Ammon's horn (tissue), 1 donor: ENCODE measurements at places on chromosomes 5 and 9.

- DNase-seq, result no peak
These were observed 425.5 kb upstream of the DAB2 start for GRCh38 chr5:39850291-39850690.

DNA sequence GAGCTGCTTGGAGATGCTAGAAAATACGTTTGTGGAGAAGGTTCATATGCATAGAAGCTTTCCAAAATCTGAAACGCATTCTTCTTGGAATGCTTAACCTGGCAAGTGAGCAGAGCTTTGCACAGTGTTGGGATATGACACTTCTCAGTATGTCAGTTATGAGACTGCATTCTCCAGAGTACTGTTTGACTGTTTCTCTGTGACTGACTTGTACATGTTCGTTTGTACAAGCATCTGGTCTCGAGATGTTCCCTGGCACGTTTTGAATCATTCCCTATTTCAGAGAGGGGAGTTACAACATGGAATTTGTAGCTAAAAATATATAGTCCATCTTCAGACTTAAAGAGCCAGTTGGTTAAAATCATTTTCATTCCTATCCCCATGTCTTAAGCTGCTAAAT is 272.4 kb downstream of the ARRDC3 start:
- peak; percentile 36 for DNase-seq

- peak; percentile 68 for DNase-seq
These were observed at the start of gene LHFPL2 for GRCh38 chr5:78648359-78649210. TSS of gene LHFPL2 (minus strand) at chr5:78648772. CDS start at chr5:78510213, 138,559 bp downstream.

GRCh38 chr9:111034898-111035539 is 3.3 kb downstream of the LPAR1 start:
- DNase-seq, result peak; percentile 48

DNA sequence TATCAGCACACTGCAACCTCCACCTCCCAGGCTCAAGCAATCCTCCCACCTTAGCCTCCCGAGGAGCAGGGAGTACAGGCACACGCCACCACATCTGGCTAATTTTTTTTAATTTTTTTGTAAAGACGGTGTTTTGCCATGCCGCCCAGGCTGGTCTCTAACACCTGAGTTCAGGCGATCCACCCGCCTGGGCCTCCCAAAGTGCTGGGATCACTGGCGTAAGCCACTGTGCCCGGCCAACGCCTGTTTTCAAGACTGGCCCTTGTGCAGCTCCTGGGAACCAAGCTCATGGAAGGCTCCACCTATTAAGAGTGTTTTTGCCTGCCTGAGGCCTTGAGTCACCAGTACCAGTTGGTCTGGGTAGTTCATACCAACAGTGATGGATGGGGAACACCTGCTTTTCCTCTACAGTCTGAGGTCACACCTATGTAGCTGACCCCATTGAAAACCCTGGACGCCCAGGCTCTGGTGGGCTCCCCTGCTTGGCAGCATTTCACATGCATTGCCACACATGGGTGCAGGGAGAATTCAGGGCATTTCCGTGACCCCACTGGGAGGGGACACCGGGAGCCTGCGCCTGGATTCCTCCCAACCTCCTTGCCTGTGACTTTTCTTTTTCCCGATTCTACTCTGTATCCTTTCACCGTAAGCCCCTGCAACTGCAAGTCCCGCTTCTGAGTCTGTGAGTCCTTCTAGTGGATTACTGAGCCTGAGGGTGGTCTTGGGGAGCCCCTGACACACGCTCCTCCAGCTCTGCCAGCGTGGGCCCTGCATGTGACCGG is 63.5 kb downstream of the ZNF354C start:
- no peak for DNase-seq

GRCh38 chr5:107404595-107405374 is 266.0 kb downstream of the EFNA5 start:
- DNase-seq, result no peak

GRCh38 chr9:130711469-130711868 is 17.9 kb downstream of the EXOSC2 start:
- DNase-seq, result no peak

GRCh38 chr9:131178926-131179325 is 53.5 kb downstream of the NUP214 start:
- no peak for DNase-seq

- DNase-seq, result no peak
These were observed 21.5 kb downstream of the IL6ST start for GRCh38 chr5:55973296-55973695.

- DNase-seq, result no peak
These were observed 37.1 kb downstream of the LAMC3 start for GRCh38 chr9:131046093-131046380.

GRCh38 chr9:15485836-15486666 is 24.7 kb downstream of the PSIP1 start:
- no peak for DNase-seq

DNA sequence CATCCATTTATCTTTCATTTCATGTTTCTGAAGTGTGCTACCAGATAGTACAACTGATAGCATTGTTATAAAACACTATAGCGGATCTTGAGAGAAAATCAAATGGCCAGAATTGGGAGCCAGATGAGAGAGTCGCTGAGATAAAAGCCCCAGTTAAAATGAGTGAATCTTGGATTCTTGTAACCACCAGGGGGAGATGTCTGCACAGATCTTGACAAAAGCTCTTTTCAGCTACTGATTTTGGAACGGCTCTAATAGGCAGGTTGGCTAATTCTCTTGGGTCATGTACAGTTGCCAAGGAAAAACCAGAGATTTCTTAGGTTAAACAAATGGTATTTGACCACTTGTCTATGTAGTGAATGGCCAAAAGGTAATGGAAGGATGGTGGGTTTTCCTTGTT is 21.7 kb downstream of the F2RL2 start:
- DNase-seq, result peak; percentile 63

DNA sequence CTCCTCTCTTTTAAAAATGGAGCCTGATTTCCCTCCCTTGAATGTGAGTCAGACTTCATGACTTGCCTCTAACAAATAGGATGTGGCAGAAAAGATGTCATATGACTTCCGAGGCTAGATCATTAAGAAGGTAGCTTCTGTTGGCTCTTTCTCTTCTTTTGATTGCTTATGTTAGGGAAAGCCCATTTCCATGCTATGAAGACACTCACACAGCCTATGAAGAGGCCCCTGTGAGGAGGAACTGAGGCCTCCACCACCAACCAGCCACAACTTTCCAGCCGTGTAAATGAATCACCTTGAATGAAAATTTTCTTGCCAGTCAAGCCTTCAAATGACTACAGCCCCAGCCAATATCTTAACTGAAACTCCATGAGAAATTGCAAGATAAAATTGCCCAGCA is 413.4 kb downstream of the TMEM38B start:
- no peak for DNase-seq

GRCh38 chr9:14348373-14349145 is 34.6 kb upstream of the NFIB start:
- DNase-seq, result peak; percentile 55

DNA sequence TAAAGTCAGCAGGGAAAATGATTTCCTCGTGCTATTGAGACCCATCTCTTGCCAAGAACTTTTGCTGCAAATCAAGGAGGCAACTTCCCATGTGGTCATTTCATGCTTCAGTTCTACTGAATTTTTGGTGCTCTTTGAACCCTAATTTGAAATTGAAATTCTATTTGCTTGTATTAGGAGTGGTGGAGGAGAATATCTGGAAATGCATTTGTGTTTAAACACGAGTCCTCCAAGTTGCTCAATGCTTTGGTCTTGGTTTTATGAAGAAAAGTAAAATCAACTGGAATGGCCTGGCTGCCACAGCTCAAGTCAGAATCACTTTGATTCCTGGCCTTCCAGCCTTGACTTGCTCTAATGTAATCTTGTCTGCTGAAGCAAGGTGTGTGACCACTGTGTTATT is 613.2 kb downstream of the TLE1 start:
- no peak for DNase-seq

DNA sequence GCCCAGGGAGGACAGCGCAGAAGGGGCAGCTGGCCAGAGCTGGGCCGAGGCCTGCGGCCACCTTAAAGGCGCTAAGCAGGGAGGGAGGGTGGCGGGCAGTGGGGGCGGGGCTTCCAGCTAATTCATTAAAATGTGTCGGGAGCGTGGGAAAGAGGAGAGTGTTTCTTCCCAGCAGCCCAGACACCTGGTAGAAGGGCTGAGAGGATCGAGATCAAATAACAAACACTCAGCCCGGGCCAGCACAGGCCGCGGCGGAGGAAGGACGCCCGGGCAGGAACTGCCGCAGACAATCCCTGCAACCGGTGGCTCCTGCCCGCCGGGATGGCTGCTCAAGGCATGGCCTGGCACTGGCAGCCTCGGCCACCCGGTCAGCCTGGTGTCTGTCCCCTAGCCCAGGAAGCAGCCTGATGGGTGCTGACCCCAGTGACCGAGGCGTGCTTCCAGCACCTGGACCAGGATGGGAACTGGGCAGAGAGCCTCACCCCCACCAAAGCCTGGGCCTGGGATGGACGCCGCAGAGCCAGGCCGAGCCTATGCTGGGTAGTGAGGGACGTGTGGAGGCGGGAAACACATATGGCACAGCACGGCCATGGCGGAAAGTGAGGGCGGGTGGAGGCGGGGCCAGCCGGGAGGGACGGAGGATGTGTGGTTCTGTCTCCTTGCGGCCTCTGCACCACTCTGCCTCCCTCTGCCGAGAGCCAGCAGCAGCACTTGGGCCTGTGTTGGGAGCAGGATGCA is 3.2 kb upstream of the NRARP start:
- DNase-seq, result no peak

- no peak for DNase-seq
These were observed 42.1 kb downstream of the SLC46A2 start for GRCh38 chr9:112848316-112849151.

DNA sequence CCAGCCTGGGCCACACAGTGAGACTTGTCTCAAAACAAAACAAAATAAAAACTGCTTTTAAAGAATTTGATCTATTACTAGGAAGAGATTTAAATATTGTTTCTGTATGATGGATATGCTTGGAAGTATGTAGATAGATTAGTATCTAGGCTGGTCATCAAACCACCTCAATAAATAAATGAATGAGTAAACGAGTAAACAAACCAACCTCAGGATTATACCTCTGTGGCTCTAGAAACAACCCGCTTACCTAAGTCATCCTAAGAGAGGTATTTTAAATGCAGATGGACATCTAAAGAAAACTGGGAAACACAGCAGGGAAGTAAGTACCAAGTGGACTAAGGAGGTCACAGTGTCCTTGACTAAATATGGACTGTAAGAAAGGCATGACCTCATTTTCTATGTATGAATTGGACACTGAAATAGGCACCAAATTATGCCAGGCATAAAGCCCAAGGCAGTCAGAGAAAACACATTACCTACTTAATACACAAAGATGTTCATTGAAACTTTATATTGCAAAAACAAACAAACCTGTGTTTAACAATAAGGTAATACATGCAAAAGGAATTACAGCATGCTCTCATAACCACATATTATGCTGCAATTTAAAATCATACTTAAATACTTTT is 7.3 kb downstream of the ANKH start:
- DNase-seq, result no peak

DNA sequence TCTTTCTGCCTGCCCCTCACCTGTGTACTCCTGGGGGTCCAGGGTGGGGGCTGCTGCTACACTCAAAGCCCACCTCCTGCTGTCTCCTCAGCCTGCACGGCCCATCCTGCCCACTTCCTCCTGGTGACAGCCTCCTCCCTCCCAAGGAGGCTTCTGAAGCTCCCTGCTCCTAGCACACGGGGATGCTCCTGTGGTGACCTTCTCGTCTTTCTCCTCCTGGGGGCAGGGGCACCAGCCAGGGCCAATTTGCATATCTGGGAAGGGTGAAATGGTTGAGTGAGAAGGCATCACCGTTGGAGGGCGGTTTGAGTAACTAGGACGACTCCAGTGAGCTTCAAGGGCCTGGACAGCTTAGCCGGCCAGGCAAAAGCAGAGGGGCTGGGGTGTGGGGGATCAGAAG is 51.9 kb upstream of the COL5A1 start:
- no peak for DNase-seq

GRCh38 chr5:172178991-172179989 is 8.7 kb downstream of the STK10 start:
- DNase-seq, result no peak

DNA sequence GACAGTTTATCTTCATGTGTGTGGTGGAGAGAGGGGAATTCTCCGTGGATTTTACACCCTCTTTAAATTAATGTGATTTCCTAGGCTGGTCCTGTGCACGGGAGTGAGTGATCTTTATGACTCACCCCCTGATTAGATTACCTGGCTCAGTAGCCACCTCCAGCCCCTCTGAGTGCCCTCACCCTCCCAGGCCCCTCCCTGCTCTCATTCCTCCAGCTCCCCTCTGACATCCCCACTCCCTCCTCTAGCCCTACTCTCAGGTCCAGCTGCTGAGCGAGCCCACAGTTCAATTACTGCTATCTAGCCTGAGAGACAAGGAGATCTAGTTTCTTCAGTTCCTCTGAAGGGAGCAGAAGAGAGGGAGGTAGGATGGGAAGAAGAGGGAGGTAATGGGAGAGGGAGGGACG is 61.8 kb upstream of the ARAP3 start:
- no peak for DNase-seq

- DNase-seq, result no peak
These were observed 12.4 kb downstream of the TTC39B start for GRCh38 chr9:15294604-15295003.

DNA sequence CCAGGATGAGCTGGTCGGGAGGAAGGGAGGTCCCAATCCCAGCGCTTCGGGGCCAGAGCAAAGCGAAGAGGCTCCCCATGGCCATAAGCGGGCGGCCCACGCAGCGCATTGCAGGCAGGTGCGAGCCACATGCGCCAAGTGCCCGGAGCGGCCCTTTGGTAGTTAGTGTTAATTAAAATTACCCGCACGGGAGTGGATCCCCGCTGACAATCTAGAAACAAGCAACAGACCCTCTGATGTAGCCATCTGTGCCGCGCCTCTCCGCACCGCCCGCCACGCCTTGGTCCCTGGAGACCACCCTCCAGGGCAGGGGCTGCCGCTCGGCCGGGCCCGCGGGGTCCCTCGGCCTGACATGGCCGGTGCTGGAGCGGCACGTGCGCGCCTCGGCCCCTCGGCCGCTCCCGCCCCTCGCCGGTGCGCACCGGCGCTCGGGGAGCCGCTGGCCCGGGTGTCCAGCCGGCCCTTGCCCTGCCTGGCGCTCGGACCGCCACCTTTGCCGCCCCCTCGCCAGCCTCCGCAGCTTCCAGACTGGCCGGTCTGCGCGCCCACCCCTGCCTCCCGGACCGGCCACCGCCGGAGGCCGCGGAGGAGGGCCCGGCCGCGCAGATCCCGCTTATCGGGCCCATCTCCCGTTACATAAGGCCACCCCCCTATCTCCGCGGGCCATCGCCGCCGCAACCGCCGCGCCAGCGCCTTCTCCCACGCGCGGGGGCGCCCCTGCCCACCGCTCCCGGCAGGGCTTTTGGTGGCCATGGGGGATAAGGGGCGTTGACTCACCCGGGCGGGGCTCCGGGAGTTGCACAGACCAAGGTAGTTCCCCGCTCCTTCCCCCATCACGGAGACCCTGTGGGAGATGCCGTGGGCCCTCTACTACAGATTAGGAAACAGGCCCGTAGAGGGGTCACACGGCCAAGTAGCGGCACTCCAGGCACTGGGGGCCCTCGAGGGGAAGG is 1.9 kb upstream of the IL13 start:
- DNase-seq, result peak; percentile 18

- peak; percentile 88 for DNase-seq
These were observed 3.3 kb upstream of the TMEM141 start for GRCh38 chr9:136787690-136788400.
